Activated CD4-positive, alpha-beta T cell treated with anti-CD3 and anti-CD28 coated beads, Interleukin-2, amount 50 U/mL, for 24 hours (primary cell): ENCODE measurements at places on chromosomes 6 and 20.

DNA sequence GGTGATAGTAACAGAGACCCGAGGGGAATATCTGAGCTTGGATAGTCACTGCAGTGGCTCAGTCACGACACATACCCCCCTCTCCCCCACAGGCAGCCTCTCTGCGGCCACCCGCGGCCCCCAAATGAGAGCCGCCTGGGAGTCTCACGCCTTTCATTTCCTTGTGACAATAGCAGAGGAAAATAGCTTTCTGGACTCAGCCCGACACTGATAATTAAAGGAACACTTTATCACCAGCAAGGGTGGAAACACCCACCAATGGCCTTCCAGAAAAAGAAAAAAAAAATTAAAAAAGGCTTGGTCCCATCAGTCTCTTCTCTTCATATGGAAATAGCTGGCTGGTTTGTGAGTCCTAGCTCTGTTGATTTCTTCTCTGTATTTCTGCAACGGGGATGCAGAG is 35.1 kb upstream of the KCNG1 start:
- DNase-seq = no peak

GRCh38 chr6:30258204-30258603 is 45.0 kb upstream of the TRIM26 start:
- no peak for DNase-seq

- DNase-seq = no peak
Observed at GRCh38 chr20:43681991-43682410, 15.1 kb downstream of the MYBL2 start.

GRCh38 chr6:19309661-19310060 is 527.5 kb upstream of the ID4 start:
- no peak for DNase-seq

DNA sequence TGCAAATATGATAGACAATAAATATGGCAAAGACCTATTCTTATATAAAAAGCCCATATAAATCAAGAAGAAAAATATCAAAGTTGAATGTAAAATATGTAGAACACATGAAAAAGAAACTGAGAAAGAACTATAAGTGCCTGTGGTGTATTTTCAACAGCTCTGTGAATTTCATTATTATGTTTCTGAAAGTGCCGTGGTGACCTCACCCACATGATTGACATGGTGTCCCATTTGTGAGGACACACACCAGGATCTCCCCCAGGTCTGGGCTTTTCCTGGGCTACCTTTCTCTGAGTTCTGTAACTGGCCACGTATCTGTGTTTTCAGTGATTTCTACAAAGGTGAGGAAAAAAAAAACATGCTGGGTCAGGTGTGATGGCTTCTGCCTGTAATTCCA is 86.7 kb downstream of the BMP6 start:
- DNase-seq = no peak

DNA sequence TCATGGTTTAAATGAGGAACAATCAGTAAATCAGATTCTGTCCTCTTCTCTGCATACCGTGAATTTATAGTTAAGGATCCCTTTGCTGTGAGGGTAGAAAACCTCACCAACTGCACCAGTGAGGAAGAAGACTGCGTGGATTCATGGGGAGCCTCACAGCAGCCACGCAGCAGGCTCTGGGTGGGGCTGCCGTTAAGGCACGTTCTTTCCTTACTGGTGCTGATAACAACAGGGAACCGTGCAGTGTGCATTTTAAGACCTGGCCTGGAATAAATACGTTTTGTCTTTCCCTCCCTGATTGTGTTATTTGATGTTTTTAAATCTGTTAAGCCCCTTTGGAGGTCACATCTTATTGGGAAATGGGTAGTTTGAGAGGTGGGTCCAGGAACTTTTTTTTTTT is 17.6 kb upstream of the MYLK2 start:
- no peak for DNase-seq

- DNase-seq = no peak
Observed at GRCh38 chr20:18688676-18689075, 100.8 kb downstream of the DTD1 start.

DNA sequence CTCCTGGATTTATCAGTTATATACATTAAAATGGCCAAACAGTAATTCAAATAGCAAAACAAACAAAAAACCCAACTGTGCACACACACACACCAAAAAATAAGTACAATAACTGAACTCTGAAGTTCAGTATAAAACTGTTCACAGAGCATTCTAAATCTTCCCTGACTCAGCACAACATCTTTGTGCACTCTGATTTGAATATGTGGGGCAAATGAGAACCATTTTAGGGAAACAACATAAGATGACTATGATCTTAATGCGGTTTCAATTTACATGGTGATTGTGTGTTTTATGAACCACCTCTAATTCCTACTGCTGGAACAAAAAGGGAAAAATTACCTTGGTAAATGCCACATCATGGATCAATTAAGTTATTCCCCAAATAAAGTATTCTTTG is 41.7 kb downstream of the PLAGL1 start:
- no peak for DNase-seq

GRCh38 chr20:47675190-47676142 is 109.8 kb downstream of the SULF2 start:
- DNase-seq = no peak

- no peak for DNase-seq
Observed at GRCh38 chr6:108157981-108158525, 7.8 kb upstream of the NR2E1 start.

GRCh38 chr6:47633141-47633540 is 65.2 kb upstream of the ADGRF4 start:
- no peak for DNase-seq

GRCh38 chr6:6002005-6002847 is 4.5 kb downstream of the NRN1 start:
- no peak for DNase-seq

DNA sequence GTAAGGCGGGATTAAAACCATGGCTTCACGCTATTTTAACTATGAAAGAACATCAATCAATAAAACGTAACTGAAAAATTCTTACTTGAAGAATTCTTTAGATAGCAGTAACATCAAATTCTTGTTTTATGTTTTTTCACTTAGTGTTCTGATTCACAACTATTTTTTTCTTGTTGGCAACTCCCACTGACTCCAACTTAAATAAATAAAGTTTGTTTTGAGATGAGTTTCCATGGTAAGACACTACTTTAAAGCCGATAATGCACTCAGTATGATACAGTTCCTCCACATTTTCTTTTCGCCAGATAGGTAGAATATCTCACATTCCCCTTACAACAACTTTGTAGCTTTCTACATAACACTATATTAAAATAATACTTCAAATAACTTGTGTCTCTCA is 33.1 kb upstream of the CNKSR3 start:
- no peak for DNase-seq

DNA sequence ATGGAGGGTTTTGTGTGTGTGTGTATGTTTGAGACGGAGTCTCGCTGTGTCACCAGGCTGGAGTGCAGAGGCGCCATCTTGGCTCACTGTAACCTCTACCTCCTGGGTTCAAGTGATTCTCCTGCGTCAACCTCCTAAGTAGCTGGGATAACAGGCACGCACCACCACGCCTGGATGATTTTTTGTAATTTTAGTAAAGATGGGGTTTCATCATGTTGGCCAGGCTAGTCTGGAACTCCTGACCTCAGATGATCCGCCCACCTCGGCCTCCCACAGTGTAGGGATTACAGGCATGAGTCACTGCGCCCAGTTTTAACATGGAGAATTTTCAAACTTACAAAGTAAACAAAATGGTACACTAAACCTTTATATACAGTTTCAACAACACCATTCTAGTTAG is 22.8 kb downstream of the AMD1 start:
- DNase-seq = no peak

GRCh38 chr20:17919149-17919548 is 49.4 kb downstream of the SNX5 start:
- DNase-seq = no peak

DNA sequence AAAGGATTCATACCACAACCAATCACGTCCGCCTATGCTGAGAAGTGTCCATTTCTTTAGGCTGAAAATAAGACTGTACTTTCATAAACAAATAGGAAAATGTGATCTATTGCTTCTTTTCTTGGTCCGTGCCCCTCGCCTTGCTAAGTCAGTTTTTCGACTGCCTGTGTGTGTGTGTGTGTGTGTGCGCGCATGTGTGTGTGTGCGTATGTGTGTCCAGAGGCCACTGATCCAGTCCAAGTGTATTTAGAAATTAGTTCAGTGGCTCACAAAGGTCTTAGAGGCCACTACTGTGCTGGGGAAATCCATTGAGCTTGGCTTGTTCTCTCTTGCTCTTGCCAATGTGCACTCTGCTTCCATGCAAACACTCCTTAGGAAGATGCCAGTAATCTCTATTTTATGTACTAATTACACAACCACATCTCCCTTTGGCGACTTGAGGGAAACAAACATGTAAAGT is 50.5 kb downstream of the SLC22A23 start:
- DNase-seq = no peak

DNA sequence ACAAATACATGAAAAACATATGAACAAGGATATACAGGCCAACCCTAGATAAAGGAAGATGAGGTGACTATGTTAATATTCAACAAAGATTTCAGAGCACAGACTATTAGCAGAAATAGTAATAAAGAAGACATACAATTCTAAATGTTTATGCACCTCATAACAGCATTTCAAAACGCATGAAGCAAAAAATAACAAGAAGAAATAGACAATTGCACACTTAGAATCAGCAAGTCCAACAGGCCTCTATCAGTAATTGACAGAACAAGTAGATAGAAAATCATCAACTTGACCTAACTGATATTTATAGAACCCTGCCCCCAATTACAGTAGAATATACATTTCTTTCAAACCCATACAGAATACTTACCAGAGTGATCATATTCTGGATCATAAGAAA is 11.4 kb upstream of the DOK5 start:
- DNase-seq = no peak

DNA sequence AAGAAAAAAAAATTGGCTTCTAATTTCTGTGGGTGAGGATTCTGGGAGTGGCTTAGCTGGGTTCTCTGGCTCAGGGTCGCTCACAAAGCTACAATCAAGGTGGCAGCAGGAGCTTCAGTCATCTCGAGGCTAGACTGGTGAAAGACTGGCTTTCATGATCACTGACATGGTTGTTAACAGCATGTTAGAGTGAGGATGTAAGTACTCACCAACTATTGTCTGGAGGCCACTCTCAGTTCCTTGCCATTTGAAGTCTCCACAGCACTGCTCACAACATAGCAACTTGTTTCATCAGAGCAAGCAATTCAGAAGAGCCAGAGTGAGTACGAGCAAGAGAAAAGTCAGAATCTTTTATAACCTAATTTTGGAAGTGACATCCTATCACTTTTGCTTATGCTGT is 145.7 kb upstream of the PRSS16 start:
- no peak for DNase-seq

DNA sequence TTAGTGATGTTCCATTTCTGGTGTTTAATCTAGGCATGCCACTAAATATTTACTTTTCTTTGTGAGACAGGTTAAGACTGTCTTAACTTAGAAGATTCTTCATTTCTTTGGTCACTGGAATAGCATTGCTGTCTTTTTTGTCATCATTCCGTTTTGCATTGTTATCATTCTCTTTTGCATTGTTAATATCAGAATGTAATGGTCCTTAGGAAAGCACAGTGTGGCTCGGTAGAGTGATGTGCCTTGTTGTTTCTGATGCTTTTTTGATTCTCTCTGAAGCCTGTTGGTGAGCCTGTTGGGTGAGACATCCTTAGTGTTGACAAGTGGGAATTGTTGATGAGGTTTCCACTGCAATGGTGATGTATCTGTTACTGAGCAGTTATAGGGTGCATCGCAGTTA is 23.2 kb downstream of the PLCB4 start:
- DNase-seq = no peak

DNA sequence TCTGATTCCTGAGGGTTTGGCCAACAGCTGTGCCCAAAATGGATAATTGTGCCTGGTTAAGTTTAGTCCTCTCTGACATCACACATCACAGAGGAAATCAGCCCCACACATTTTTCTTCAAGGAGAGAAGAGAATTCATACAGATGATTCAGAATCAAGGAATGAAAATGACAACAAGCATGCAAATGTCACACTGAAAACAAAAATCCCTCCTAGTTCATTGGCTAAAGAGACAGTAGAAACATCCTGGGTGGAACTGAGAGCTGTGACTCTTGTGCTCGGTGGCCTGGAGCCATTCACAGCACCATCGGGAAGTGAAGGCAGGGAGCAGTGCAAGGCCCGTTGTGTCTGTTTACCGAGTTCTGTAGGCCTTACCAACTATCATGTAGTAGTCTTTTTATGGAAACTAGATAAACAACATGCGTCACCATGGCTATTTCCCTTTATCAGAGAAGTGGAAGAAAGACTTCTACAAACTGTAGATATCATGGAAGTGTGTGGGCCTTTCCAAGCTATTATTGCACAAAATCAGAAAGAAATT is 81.7 kb upstream of the TENT5A start:
- no peak for DNase-seq

DNA sequence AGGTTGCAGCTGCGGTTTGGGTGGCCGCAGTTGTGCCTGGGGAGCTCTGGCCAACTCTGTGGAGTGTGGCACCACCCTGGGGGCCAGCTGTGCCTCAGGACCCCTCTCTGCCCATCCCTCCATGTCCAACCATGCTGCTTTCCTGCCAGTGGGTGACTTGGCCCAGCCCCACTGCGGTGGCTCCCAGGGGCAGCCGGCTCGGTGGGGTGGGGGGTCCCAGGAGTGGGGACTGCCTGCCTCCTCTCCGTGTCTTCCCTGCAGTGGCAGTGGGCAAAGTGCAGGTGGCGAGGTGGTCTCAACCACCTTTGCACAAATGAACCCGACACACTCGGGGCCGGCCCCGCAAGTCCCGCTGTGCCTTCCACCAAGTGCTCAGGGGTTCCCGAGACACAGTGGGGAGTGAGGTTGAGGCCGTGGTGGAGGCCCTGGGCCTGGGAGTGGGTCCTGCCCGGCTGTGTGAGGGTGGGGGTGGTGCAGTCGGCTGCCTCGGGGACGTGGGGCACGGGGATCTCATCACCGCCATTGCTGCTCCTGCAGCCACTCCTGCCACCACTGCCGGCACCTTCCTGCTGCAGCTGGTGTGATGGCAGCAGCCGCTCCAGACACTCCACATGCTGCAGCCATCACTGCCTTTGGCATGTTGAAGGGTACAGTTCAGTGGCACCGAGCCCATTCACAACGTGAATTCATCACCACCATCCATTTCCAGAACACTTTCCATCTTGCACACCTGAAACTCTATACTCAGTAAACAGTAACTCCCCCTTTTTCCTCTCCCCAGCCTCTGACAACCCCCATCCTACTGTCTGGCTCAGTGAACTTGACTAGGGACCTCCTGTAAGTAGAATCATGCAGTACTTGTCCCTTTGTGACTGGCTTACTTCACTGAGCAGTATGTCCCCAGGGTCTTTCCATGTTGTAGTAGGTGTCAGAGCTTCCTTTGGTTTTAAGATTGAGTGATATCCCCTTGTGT is 10.7 kb upstream of the SLCO4A1 start:
- DNase-seq = no peak

DNA sequence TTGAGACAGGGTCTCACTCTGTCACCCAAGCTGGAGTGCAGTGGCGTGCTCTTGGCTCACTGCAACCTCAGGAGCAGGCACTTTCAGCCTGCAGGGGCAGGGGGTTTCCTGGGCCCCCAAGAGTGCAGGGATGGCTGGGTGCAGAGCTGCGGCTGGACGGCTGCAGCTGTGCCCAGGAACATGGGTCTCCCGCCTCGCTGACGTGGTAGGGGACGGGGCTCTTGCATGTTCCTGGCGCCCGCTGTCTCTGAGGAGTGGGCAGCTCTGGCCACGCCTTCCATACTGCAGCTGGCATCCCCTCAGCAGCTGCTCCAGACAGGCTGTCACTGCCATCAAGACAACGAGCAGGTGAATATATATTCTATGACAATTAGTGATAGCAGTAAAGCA is 2.2 kb upstream of the DEK start:
- no peak for DNase-seq

GRCh38 chr20:20513720-20514119 is 145.8 kb downstream of the INSM1 start:
- DNase-seq = no peak

- DNase-seq = no peak
Observed at GRCh38 chr6:17904491-17905120, 82.8 kb downstream of the KIF13A start.
